Upper lobe of left lung (tissue), 6 donors: ENCODE measurements at places on chromosomes 7 and 10.

DNA sequence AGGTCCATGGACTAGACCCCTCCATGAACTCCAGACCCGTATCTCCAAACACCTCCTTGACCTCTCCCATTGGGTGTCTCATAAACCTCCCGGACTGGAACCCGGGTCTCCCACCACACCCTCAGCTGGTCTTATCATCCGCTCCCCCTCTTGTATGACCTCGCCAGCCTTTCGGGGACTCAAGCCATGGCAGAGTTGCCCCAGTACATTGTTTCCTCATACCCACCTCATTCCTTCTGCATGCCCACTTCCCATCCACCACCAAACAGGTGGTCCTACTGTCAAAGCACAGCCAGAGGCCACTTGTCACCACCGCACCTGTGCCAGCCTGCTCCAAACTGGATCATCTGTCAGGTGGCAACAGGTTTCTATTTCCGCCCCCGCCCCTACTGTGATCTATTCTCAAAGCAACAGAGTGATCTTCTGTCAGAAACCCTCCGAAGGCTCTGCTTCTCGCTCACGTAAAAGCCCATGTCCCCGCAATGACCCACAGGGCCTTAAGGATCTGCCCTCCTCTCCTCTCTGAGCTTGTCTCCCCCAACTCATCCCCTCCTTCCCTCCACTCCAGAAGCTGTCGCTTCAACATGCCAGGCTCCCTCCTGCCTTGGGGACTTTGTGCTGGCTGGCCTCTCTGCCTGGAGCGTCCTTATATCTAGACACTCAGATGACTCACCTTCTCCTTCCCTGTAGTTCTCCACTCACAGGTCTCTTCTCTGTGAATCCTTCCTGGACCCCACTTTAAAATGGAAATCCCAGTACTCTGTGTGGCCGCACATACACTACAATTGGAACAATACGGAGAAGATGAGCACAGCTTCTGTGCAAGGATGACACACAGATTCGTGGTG lies 22.8 kb upstream of the PRKAG2 start:
- no peaks in the 10 kb centered on the region for H3K27me3 ChIP-seq
- H3K27ac ChIP-seq = no peak overlapping the region
- H3K4me3 ChIP-seq = no peak overlapping the region
- no peaks in the 10 kb centered on the region for H3K36me3 ChIP-seq

DNA sequence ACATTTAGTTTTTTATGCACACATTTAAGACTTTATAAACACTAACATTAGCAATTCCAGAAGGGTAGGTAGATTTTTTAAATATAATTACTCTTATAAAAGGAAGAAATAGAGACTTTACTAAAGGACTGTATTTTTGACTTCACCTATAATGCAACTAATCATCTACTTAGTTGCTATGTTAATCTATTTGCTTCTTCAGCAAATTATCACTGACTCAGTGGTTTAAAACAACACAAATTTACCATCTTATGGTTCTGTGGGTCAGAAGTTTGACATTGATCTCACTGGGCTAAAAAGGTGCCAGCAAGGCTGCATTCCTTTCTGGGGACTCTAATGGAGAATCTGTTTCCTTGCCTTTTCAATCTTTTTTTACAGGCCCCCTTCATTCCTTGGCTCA lies 7.6 kb downstream of the MTERF1 start:
- H3K36me3 ChIP-seq = peaks cover 10% of the 10 kb centered on the region
- no peaks in the 10 kb centered on the region for H3K27me3 ChIP-seq
- no peaks in the 10 kb centered on the region for H3K4me1 ChIP-seq
- DNase-seq = no peak

DNA sequence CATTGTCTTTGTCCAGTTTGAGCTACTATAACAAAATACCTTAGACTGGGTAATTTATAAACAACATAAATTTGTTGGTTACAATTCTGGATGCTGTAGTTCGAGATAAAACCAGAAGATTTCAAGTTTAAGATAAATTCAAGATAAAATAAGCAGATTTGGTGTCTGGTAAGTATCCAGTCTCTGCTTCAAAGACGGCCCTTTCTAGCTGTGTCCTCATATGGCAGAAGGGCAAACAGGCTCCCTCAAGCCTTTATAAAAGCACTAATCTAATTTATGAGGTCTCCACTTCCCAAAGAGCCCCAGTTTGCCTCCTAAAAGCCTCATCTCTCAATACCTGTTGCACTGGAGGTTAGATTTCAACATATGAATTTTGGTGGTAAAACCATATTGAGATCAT lies 31.1 kb upstream of the SGCE start:
- H3K4me3 ChIP-seq = no peak overlapping the region
- no peak for DNase-seq
- H3K36me3 ChIP-seq = no peaks in the 10 kb centered on the region

- H3K4me1 ChIP-seq = peaks cover 19% of the 10 kb centered on the region
- no peak overlapping the region for H3K27ac ChIP-seq
- no peak overlapping the region for H3K4me3 ChIP-seq
Measured at GRCh38 chr10:87551326-87551725, 46.6 kb downstream of the MINPP1 start.

DNA sequence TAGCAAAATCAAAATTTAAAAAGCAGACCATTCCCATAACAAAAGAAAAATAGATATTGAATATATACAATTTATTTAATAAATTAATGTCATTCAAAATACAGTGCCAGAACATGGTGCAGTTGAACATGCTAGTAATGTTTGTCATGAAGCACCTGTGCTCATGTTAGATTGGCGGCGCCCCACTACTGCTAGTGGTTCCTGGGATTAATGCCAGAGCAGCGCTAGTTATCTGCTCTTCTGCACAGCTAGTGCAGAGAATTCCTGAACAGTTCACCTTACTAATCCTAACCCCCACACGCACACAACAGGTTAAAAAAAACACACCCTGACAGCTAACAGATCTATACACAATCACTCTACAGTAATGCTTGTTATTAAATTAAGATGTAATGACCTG lies 23.4 kb downstream of the KBTBD2 start:
- no peak overlapping the region for H3K4me3 ChIP-seq
- H3K27ac ChIP-seq = no peak overlapping the region
